ENCODE measurements at places on chromosomes 6 and 20.

GRCh38 chr6:81865712-81866111, 113.2 kb upstream of the TENT5A start:
- DNase-seq, result no peak

- peak; percentile 44 for DNase-seq
Measured at GRCh38 chr6:27874016-27874415, 38.2 kb downstream of the OR2B2 start.

DNA sequence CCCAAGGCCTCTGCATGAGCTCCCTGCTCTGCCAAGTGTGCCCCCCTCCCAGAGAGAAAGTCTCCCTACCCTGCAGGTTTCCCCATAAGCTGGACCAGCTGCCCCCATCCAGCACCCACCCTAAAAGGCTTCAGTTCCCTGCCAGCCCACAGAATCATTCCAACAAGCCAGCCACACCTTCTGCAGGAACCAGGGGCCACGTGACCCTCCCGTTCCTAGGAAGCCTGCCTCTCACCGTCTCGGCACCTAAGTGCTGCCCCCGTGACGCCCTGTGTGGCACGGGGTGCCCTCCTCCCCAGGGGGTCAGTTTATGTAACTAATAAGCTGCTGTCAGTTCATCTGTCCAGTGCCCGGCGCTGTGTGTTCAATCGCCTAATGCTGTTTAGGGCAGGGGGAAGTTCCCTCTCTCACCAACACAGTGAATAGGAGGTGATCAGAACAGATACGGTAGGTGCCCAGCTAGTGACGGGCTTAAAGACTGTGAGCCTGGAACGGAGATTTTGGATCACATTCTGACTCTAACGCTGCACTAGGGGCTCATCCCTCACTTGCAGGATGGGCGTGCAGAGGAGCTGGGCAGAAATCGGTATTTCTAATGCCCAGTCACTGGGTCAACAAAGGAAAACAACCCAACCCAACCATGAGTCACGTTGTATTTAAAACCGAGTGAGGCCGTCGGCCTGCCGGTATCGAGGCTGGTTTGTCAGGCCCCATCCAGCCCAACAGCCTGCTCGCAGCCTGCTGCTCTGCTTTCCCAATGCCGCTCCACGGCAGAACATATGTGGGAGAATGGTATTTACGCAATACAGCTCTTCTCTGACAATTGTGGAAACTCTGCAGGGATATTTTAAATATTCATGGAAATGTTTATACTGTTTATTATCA, 56.0 kb downstream of the RAMACL start:
- no peak for DNase-seq

- DNase-seq, result no peak
Measured at GRCh38 chr6:170013815-170014214, 262.4 kb downstream of the ERMARD start.

GRCh38 chr20:20303742-20304141, 64.2 kb upstream of the INSM1 start:
- DNase-seq, result no peak

DNA sequence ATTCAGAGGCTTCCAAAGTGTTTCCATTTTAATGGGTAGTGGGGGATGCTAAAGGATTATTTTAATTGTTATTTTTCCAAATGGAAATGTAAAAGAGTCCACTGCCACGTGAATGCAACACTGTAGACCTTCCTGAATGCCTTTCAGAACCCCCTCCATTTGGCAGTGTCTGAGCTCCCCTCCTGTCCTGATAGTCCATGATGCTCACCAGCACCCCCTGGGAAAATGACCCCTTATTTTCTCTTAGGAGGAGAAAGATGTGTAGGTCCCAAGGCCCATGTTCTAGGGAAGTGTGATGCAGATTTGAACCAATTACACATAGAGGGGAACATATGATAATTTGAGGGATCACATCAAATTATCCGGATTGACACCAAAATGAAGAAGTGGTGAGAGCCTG, 46.8 kb upstream of the SH3BGRL2 start:
- no peak for DNase-seq

- no peak for DNase-seq
Measured at GRCh38 chr6:36550473-36551000, 3.3 kb upstream of the STK38 start.

GRCh38 chr6:90676516-90677300, 89.8 kb upstream of the MAP3K7 start:
- no peak for DNase-seq

DNA sequence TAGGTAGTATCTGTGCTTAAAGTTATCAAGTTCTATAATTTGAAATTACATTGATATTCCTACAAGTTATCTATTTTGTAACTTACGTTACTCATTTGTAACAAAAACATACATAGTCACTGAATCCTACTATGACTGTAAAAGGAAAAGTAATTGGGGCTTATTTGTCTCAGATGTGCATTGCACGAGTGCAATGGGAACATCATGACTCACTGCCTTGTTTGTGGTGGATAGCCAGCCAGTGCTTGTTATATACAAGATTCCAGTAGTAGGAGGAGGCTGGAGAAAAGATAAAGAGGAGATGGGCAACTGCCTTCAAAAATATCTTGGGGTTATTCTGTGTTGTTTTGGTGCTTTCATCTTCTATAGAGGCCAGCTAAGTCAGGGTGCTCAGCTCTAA, 164.1 kb downstream of the RNF144B start:
- DNase-seq, result no peak

Data from common myeloid progenitor, CD34-positive (primary cell).